ENCODE measurements at places on chromosomes 7 and 10.
A peak's percentile ranks its signal among the peaks of the same experiment; 100 is the strongest.

DNA sequence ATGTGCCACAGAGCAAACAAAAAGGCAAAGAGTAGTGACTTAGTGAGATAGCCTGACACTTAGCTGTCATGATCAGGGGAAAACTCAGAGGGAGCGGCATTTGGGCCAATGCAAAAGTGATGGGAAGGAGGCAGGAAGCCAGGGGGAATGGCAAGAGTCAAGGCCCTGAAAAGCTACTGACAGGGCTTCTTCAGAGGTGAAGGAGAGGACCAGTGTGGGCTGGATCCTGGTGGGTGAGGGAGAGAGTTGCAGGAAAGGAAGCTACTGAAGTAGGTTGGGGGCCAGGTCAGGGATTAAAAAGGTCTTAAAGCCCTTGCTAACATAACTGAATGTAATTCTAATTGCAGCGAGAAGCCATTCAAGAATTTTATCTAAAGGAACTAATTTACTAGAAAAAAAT, 117.0 kb downstream of the AASS start:
- DNase-seq, result no peak

DNA sequence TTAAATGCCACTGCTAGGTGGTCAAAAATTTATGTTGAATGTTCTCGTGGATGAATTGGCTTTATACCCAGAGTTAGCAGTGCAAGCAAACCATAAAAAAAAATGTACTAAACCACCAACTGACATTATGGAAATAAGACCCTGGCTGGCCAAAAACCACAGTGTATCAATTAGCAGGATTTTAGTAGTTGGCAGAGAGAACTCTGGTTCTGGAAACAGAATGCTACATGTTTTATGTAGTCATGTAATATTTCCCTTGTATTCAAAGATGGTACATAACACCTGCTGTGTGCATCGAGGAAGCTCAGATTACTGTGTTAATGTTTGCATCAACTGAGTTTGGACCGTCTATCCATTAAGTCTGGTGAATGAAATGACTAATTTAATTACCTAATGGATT, 618.5 kb downstream of the CCSER2 start:
- no peak for DNase-seq

DNA sequence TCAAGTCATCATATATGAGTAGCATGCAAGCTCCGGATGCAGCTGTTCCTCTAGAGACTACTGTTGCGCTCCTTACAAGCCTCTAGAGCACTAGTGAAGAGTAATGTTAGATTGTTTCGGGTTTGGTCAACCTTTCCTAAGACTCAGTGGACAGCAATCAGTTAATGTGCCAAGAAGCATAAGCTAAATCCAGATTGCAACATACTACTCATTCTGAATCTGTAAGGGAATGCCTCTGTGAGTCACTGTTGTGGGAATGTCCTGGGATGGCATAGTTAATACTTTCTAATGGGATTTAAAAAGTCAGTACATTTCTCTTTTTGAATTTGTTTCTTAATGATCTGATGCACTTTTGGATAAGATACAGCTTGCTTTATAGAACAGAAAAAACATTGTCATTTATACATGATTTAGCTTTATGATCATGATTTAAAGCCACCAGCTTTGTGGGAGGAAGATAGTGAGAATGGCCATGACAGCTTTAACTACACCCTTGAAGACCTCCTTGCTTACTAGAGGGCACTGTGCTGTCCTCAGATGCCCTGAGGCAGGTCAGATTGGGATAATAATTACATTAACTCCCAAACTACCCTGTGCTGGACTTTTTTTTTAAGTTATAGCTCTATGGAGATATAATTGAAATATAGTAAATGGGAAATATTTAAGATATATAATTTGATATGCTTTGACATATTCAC, 138.4 kb downstream of the SDK1 start:
- DNase-seq, result no peak

DNA sequence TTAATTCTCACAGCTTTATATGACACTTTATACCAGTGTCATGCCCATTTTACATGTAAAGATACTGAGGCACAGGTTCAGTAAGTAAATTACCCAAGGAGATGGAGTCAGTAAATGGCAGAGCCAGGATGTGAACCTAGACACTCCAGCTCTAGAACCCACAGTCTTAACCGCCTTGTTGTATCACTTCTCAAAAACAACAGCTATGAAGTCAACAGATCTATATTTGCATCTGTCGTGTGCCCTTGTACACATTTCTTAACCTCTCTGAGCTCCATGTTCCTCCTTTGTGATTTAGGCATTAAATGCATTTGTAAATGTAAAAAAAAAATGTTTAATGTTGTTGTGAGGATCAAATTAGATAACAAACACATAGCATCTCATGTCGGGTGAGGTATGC, 716.2 kb downstream of the SUGCT start:
- no peak for DNase-seq

DNA sequence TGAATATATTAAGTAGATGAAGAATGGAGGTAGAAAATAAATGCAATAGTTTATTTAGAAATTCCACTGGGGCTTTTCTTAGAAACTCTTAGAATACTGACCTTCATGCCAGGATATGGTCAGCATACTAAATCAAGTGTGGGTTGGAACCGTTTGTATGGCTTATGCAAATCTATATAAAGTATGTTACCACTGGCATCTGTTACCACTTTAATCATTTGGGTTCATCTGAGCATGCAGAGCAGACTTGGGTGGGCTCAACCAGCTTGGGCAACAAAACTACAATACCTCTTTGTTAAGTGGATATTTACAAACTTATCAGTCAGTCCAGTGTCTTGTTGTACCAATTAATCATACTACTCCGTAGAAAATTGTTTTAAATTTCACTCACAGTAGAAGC, 125.8 kb downstream of the CRPPA start:
- no peak for DNase-seq

GRCh38 chr7:157897681-157898080, 560.9 kb downstream of the DNAJB6 start:
- DNase-seq, result no peak

- DNase-seq, result no peak
Observed at GRCh38 chr7:27165996-27166530, 726 bp upstream of the HOXA9 start.

DNA sequence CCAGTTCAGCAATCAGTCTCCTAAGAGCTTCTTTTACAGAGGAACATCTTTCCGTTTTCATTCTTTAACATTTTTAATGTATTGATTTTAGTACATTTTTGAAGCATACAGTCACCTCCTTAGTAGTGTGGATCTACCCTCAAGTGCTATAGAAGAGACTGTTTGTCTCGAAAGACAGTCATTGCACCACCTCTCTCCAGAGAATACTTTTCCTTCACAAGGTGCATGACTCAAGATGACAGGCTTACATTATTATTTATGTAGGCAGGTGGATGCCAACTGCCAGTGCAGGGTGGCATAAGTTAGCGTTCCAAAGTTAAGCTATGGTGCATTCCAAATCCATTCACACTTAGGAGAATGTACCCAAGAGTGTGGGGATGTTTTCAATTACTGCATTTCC, 71.8 kb downstream of the ZEB1 start:
- DNase-seq, result no peak

DNA sequence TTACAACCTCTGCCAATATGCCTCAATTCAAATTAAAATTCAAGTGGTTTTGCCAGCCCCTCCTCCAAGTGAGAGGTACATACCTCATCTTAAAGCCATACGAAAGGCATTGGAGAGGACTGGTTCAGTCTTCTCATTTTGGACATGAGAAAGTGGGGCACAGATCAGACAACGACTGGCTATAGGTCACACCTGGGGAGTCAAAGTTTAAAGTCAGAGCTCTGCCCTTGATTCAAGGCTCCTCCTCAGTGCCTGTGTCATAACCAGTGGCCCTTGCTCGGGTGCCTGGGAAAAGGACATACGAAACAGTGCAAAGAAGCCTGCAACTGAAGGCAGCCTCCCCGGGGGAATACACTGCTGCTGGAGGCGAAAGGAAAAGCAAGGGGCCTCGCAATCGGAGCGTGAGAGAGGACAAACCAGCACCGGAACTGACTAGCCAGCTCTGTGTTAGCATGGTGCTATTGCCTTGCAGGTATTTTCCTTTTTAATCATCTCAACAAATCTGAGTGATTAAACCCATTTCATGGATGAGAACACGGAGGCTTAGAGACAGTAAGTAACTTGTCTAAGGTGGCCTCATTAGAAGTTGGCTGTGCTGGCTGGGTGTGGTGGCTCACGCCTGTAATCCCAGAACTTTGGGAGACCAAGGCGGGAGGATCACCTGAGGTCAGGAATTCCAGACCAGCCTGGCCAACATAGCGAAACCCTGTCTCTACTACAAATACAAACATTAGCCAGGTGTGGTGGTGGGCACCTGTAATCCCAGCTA, 1.1 kb upstream of the MTPAP start:
- DNase-seq, result no peak

DNA sequence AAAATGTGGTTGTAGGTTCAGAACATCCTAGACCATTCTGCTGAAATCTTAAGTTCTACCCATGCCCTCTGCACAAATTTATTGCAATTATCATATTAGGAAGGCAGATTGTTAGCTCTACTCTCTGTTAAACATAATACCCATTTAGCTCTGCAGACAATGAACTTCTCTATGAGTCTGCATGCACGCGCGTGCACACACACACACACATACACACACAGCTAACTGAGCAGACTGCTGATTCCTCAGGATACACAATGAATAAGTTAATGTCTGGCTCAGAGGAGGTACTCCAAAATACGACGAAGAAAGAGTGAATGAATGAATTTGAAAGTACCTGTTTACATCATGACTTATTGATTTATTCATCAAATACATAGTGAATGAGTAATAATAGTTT, 276.2 kb upstream of the SORCS1 start:
- DNase-seq, result no peak

DNA sequence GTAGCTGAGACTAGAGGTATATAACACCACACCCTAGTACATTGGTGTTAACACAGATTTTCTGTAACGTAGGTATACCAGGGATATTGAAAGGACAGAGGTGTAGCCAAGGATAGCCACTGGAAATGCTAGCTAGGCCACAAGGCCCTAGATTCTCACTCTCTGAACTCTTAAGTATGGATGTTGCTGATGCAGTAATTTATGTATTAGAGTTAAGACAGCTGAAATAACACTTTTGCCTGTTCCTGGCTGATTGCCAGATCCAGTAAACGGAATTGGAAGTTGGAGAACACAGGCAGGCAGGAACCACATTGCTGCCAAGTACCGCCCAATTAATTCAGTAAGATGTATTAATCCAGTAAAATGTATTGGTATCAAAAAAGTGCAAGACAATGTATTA, 1.8 kb downstream of the CALU start:
- no peak for DNase-seq

GRCh38 chr10:35950226-35950625, 308.1 kb upstream of the FZD8 start:
- DNase-seq, result no peak

DNA sequence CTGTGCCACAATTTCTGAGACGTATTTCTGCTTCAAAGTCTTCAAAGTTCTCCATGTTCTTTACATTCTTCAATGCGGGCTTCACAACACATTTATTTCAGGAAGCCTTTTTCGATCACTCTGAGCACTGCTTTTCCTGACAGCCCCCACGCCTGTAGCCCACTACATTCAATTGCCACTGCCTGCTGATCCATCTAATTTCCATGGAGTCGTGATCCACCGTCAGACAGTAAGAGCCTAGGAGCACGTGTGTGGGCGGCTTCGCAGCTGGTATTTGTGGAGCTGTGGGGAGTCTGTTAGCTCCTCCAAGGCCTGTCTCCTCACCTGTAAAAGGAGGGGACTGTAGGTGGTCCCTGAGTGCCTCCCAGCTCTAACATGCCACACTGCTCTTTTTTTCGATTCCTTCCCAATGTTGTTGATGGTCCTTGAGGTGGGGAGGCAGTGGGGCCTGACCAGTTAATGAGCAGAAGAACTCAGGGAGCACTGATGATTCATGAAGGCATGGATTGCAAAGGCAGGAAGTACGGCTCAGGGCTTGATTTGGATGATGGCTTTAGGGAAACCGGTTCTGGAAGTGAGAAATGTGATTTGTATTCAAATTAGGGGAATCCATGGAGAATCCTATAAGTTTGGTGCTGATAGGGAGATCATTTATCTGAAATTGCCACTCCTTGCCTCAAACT, 401.1 kb upstream of the PODXL start:
- no peak for DNase-seq

DNA sequence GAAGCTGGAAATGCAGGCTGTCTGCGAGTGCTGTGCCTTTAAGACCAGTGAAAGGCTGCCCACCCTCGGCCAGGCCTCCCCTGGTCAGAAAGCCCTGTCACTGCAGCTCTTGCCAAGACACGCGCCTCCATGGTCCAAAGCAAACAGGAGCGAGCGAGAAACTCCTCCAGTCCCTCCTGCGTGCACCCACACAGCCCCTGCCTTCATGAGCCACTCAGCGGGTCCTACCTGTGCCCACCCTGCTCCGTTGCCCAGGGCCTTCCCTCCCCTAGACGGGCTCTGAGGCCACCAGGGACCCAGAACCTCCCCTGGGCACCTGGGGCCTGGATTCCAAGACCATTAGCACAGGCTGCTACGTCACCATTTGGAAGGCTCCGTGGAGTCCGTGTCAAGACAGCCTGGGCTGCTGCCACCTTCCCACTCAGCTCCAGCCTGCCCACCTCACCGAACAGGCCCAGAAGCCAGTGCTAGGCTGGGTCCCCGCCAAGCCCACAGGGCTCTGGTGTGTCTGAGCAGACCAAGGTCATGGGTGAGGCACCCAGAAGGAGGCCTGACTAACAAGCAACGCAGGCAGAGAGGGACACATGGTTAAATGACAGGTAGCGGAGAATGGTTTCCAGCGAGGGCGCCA, 144.5 kb downstream of the NEURL1 start:
- DNase-seq, result no peak

- DNase-seq, result no peak
Observed at GRCh38 chr10:27207350-27207749, 33.2 kb downstream of the ACBD5 start.

DNA sequence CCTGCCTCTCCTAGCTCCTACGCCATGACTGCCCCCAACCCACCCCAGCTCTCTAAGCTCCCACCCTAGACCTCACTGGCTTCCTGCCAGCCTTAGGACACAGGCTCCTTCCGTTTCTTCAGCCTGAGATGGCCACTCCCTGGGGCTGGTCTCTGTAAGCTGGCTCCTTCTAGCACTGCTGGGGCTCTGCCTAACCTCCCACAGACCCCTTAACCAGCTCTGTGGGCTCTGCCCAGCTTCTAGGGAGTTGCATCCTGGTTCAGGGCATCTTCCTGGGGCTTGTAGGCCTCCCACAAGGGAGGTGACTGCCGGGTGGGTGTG, 478.6 kb upstream of the KLF6 start:
- DNase-seq, result no peak

GRCh38 chr7:125934539-125934938, 1004.9 kb upstream of the POT1 start:
- DNase-seq, result peak; percentile 36

- DNase-seq, result no peak
Observed at GRCh38 chr7:44163591-44163990, 22.5 kb upstream of the MYL7 start.

DNA sequence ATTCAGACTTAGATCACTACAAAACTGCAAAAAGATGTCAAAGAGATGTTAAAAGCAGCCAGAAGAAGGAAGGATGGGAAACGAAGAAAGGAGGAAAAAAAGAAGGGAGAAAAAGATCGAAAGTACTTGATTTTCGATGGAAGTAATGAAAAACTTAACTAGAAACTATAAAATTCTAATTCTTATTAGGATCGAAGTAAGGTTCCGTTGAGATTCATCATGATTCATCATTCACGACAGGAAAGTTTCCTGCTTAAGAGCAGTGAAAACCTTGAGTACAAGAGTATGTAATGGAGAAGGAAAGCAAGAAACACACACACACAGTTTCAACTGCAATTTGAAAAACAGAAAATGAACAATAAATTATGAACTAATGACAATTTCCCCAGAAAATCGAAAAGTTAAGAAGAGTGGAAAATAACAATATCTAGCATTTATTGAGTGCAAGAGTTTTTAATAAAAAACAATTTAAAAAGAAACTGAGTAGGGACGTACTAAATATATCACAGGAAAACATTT, 1.1 kb upstream of the ING3 start:
- no peak for DNase-seq

Data from NCI-H1417 treated with DMSO at 0.1 percent for 48 hours (cell line).